ENCODE measurements at places on chromosomes 1 and 21.

DNA sequence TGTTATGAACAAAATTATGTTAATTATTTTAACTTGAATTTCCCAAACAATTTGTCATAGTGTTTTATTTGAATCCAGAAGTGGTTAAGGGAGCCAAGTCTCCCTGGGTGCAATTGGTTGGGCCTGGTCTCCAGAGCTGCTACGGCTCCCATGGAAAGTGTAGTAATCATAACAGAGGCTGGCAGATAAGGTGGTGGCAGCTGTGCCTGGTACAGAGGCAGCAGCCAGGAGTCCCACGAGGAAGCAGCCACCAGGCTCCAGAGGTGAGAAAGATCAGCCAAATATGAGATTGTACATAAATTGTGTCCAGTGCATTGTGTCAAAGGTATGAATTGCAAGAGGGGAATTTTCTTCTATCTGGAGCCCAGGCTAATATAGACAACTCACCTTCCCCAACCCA, 368.9 kb upstream of the PTBP2 start:
- DNase-seq: no peak

GRCh38 chr1:247210062-247210375, 38.2 kb upstream of the ZNF124 start:
- DNase-seq: no peak

DNA sequence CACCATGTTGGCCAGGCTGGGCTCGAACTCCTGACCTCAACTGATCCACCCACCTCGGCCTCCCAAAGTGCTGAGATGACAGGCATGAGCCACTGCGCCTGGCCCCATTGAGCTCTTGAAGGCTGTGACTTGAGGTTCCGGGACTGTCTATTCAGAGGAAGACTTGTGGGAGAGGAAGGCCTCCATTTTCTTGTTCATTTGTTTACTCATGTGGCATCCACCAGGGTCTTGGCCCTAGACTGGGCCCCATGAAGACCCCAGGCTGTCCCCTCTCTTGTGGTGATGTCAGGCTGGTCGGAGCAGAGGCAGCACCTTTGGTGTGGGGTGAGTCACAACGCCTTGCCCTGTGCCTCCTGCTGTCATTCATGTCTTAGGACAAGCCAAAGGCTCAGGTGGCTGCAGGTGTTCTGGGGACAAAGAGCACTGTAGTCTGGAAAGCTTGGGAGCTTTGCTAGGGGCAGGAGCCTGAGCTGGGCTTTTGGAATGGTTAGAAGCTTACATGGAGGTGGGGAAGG, 224.6 kb upstream of the C1orf174 start:
- DNase-seq: no peak

DNA sequence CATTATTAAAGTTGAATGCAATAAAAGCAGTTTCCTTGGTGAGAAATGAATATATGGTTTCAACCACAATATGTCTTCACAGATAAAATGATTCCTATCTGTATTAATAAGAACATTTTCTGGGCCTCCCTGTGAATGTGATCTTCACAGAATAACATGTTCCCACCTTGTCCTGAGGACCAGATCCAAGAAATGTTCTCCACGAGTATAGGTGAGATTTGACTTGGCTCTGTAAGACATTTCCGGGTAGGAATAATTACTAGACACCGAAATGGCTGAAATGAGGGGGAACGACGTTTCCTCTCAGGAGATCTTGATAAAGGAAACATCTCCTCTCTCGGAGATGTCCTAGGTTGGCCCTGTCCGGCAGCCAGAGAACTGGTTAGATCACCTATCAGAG, 61.4 kb downstream of the CLIC6 start:
- no peak for DNase-seq
